Cortex of kidney (tissue), 1 donor: ENCODE measurements at places on chromosomes 5 and 9.

- no peak for DNase-seq
Measured at GRCh38 chr9:106059886-106060285, 365.5 kb downstream of the TMEM38B start.

GRCh38 chr5:69074664-69075521 is 18.9 kb upstream of the SLC30A5 start:
- DNase-seq, result no peak

DNA sequence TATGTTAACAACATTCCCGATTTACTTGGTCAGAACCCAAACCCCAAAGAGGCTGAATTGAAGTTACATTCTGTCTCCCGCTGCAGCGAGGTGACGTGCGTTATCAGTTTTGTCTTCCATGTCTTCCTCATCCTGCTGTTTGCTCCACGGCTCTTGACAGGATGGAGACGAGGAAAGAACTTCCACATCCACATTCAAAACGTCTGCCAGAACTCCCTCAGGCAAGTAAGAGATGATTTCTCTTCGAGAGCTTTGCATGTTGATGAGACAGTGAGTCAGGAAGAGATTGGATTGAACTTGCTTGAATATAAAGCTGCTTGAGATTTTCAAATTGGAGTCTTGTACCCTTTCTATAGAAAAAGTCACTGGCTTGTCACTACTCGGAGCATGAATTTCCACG is 242.6 kb downstream of the AUH start:
- DNase-seq, result no peak

DNA sequence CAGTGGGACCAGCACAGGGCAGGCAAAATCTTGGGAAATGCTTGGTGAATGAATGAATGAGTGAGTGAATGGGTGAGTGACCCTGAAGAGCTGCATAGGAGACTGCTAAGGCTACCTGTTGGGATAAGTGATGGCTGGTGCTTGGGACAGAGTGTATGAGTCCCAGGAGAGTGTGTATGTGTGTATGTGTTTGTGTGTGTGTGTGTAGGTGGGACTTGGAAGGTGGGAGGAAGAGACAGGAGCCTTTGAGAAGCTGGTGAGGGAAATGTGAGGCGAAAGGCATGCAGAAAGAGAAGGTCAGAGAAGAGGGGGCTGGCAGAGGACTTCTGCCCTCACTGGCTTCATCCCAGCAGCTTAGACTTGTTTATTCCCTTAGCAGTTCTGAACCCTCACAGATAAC is 33.3 kb upstream of the FOXE1 start:
- no peak for DNase-seq

GRCh38 chr5:147752666-147753290 is 29.8 kb downstream of the JAKMIP2 start:
- DNase-seq, result no peak

DNA sequence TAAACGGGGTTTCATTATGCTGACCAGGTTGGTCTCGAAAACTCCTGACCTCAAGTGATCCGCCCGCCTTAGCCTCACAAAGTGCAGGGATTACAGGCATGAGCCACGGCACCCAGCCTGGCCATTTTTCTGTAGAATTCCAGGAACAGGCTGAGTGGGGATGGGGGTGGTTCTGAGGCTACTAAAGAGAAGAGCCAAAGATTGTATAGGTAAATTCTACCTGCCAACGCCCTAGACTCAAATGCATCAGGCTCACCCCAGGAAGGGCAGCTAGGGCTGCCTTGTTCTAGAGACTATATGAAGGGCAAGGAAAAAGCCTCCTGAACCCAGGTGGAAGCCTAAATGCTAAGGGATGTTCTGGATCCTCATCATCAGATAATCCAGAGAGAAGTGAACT is 1.6 kb upstream of the C5orf52 start:
- no peak for DNase-seq

- DNase-seq, result no peak
Measured at GRCh38 chr5:127053049-127053448, 20.3 kb downstream of the C5orf63 start.

- DNase-seq, result no peak
Measured at GRCh38 chr9:130768265-130768664, 66.8 kb upstream of the ABL1 start.

DNA sequence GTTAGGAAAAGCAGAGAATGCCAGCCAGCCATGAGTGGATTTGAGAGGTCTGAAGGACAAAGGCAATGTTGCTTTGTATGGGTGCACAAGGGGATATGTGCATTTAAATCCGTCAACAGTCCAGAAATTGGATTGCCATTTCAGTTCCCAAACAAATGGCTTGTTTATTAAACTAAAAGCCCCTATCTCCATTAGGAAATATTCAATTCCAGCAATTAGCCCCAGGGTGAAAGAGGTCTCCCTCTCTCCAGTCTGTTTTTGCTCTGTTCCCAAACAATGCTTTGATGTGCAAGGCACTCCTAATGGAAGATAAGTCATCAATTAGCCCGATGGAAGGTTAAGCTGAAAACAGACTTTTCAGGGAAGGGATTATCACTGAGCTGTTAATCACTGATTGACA is 101.3 kb downstream of the C9orf152 start:
- no peak for DNase-seq

DNA sequence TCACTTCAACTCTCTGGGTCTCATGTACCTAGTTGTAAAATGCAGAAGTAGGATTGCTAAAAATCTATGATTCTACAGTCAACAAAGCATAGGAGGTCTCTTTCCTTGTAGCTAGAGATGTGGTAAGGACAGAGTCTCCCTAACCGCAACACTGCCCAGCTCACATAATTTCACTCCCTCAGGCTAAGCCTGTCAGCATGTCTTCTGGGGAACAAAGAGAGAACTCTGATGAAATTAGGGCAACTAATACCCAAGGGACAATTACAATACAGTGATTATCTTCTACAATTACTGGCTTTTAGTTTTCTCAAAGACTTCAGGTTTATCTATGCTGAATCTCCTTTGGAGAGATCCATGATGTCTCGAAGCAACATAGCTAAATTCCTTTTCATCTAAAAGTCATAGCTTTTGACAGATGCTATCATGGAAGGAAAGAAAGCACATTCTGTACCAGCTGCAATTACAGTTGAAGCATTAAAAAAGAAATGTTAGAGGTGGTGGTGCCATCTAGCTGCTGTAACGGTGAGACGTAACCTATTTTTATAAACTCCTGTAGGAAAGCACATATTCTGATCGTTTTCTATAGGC is 141.1 kb upstream of the TARS1 start:
- no peak for DNase-seq

- no peak for DNase-seq
Measured at GRCh38 chr5:13115476-13115875, 829.0 kb downstream of the DNAH5 start.

DNA sequence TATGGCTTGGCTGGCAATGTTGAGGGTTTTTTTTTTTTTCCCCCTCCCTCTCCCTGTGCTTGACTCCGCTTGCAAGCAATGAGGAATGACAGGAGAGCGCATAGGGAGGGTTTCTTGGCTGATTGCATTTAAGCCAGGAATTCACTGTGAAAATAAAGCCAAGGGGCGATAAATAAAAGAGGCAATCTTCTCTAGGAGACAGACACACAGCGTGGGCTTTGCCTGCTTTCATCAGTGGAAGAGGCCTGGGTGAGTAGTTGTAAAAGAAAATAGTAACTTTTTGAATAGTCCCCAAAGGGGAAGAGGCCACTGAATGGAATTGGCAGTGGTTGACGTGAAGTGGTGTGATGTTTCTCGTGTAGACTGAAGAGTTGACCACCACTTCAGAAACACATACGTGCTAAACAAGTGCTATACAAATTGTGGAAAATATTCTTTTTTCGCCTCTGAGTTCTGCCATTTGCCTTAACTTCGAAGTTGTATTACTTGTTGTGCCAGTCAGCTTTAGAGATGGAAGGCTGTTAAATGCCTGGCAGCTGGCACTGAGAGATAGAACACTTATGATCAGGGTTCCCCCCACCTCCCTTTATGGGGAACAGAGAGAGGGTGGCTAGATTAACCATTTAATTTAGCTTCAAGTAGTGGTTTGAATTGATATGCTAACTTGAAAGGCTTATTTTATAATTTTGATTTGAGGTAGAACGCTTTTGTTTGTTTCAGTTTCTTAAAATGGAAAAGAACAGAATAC is 3.0 kb downstream of the ZSWIM6 start:
- DNase-seq, result no peak

DNA sequence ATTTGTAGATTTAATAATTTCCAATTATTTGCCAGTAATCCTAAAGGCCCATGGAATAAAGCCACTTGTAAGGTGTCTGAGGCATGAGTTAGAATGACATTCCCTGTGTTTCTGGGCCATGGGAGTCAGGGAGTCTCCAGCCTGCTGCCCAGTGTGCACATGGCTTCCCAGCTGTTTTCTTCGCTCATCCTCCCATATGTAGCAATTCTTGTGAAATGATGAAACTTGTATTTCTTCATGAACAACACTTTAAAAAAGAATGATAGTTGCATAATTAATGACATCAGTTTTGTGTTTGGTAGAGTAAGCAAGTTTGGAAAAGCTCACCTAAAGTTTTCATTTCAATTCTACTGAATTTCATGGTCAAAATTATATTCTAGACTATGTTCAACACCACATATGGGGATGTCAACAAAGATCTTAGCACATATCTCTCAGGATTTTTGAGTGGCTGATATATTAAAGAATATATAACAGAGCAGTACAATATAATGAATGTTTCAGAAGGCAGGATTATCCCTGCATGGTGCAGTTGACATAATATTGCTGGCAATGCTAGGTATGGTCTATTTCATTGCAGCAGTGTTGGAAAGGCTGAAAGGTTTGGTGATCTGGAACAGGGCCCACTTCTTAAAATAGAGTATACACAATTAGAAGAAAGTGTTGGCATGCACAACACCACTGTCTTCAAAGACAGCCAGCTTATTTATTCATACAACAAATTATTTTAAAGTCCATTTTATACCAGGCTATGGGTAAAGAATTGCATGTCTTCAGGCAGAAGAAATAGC is 44.7 kb downstream of the GRIN3A start:
- no peak for DNase-seq

DNA sequence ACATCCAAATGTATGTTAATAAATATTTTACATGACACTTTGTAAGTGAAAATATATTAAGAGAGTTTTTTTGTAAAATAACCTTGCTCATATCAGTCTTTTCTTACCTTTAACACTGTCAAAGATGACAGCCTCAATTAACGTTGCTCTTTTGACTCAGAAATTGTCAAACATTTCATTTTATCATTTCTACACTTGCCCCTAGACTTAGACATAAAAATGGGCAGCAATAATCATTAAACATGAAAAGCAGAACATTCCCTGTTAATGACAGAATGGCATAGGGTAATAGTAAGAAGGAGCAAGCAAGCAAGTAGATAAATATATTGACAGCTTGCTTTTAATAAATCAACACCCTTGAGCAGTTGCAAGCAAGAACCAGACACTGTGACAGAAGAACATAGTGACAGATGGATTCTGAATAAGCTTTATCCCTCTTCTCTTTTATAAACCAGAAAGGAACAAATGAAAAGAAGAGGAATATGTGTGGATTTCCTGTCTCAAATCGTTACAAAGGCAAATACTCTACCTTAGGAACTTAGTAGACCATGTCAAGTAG is 796.0 kb upstream of the CHD1 start:
- DNase-seq, result no peak

DNA sequence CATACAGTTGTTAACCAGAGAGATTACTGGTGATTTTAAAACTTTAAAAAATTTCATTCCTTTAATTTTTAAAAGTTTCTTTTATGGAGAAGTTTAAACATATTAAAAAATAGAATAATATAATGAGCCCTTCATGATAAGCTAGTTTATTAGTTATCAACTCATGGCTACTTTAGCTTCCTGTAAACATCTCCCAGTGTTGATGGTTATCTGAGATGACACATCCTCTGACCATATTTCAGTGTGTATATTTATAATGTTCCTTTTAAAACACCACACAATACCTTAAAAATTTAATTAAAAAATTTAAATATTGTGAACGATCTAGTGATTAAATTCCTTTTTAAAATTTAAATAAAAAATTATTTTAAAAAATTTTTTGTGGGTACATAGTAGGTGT is 74.1 kb downstream of the IPO11 start:
- no peak for DNase-seq

- no peak for DNase-seq
Measured at GRCh38 chr5:5492087-5492933, 69.8 kb downstream of the ICE1 start.

- DNase-seq, result no peak
Measured at GRCh38 chr9:128249558-128249907, 26.3 kb downstream of the GOLGA2 start.

DNA sequence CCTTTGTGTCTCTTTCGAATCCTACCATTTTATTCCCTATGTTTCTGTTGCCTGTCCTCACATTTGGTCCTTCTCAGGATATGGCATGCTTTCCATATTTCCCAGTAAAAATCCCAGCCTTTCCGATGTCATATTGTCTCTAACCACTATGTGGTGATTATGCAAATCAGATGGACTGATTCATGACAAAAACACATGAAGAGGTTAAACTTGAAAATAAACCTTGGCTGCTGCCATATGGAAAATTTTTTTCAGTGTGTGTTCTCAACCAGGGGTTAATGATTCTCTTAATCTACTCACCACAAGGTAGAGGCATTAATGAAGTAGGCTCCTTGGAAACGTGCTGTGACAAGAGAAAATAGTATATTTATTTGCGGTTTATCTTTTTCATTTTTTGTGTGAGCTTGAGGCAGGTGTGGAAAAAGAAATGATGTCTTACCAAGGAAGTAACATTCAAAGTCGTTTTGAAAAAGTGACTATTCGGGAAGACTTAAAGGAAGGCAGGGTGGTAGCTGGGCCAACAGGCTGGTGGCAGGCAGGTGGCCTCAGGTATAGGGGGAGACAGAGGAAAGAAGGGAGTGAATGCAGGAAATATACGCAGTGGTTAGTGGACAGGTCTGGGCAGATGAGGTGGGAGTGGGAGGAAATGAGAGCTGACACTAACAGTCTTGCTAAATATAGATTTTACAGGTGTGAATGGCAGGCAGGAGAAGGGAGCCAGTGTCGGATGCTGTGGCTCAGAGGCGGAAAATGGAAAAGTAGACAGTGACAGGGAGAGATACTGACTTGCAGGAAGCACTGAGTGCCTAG is 46.2 kb downstream of the DMRT2 start:
- DNase-seq, result no peak

DNA sequence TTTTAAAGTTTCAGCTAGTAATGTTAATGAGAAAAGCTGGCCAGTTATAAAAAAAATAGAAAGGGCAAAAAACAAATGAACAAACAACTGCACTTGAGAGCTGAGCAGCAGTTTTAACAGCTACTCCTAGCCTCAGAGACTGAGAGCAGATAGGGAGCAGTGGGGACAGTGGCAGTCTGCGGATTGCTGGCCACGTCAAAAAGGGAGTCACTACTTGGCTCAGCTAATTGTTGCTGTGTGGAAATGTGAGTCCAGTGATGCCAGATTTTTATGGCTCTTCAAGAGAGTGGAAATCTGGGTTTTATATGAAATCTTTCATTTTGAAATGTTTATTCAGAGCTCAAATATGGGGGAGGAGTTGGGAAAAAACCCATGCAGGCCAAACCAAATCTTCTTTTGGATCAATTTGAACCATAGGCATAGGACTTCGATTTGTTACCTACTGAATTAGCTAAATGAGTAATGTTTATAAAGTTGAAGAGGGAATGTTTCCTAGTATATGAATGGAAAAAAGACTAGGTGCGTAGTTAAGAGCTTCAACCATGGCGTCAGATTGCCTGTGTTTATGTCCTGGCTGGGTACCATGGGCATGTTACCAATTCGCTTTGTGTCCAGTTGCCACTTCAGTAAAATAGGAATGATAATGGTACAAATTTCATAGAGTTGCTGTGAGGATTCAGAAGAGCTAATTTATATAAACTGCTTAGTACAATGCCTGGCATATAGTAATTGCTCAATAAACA is 102.1 kb downstream of the PAM start:
- no peak for DNase-seq

- no peak for DNase-seq
Measured at GRCh38 chr9:87088621-87089365, 141.5 kb upstream of the GAS1 start.

GRCh38 chr5:56829137-56829908 is 14.0 kb downstream of the MAP3K1 start:
- no peak for DNase-seq
